RPMI7951 (cell line): ENCODE measurements at places on chromosomes 11 and 22. TPM values are rescaled to one million over a fixed set of nuclear protein-coding genes. Genes with fewer than 3 reads are reported as not detected.

DGCR6 gene
- total RNA-seq = 0.96 and 1.2 TPM in 2 replicates

RAG2 gene
- total RNA-seq = not detected in 2 replicates

LARGE2 gene
- 0.12 TPM in 1 of 2 replicates, not detected in the other for total RNA-seq

OR5P2 gene
- not detected in 2 replicates for total RNA-seq

FAM89B gene
- 36.9 and 43.1 TPM in 2 replicates for total RNA-seq

C22orf15 gene
- total RNA-seq = not detected in 2 replicates

ASRGL1 gene
- 1.9 TPM in 2 replicates for total RNA-seq
